ENCODE measurements at places on chromosomes 6 and 20.

DNA sequence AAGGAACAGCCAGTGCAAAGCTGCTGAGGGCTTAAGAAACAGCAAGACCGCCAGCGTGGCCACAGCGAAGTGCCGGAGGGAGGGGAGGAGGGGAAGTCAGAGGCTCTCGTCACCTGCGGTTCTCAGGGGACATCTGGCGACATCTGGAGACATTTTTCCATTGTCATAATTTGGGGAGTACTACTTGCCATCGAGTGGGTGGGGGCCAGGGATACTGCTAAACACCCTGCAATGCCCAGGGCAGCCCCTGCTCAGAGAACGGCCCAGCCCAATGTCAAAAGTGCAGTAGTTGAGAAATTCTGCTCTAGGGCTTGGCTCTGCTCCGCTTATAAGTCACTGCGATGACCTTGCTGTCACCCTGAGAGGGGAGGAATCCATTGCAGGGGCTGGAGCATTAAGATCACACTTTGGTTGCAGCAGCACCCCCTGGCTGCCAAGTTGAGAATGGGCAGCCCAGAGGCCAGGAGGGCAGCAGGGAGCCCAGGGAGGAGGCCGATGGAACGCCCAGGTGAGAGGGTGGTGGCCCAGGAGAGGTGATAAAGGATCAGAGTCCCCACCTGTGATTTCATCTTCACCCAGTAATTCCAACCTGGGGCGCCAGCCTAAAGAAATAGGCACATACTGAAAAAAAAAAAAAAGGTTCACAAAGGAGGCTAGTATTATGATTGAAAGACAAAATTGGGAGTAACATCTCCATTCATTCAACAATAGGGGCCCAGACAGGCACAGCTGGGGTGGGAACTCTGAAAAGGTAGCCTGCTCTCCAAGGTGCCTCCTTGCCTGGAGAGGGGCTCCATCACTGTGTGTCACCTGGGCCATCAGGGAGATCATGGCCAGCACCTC lies 218.2 kb downstream of the BMP7 start:
- DNase-seq = peak; percentile 69

- DNase-seq = no peak
Measured at GRCh38 chr20:50513169-50514034, 3.2 kb downstream of the PTPN1 start.

DNA sequence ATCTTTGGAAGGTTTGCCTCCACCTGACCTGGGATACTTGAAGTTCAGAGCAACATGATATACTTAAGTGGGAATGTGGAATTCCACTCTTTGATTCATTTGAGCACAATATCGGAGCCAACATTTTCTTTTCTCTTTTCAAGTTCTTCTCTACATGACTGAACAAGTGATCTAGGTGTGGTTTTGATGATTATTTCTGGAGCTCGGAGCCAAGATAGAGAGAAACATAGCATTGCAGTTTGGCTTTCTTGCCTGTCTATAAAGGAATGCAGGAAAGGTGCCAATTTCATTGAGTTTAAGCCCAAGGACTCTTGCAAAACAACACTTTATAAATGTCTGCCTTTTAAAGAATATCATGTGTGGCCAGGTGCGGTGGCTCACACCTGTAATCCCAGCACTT lies 124.2 kb upstream of the FAM83B start:
- DNase-seq = no peak

- DNase-seq = no peak
Measured at GRCh38 chr6:6346427-6347023, 26.1 kb upstream of the F13A1 start.

DNA sequence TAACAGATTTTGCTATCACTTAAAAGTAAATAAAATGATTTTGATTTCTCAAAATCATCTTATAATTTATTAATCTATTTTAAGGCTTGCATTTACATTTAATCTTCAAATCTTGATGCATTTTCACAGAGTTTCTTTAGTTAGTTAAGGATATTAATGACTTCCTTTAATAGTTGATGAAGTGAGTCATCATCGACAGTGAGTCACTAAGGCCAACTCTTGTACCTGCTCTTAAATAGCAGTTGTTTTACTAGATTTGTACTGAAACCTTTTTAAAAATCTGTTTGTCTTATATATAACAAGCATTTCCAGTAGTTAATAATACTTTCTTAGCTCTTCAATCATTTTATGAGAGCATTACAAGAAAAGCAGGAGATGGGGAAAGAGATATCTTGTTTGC lies 191.7 kb downstream of the ESR1 start:
- no peak for DNase-seq

DNA sequence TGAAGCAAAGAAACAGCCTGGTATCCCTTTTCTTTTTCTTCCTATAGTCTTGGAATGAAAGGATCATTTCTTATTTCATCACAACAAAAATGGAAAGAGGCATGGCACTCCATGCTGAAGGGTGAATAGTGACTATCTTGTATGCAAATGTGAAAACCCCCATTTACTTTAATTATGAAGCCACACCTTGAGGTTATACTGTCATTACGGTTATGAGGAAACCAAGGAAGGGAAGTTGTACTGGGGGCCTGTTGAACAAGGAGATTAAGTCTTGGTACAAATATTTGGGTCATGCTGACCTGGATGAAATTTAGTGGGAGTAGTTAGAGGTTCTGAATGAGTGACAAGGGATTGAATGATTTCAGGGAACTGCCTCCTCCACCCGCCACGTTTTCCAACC lies 8.7 kb upstream of the STXBP5 start:
- DNase-seq = no peak

- no peak for DNase-seq
Measured at GRCh38 chr20:44496976-44497375, 21.3 kb downstream of the TTPAL start.

DNA sequence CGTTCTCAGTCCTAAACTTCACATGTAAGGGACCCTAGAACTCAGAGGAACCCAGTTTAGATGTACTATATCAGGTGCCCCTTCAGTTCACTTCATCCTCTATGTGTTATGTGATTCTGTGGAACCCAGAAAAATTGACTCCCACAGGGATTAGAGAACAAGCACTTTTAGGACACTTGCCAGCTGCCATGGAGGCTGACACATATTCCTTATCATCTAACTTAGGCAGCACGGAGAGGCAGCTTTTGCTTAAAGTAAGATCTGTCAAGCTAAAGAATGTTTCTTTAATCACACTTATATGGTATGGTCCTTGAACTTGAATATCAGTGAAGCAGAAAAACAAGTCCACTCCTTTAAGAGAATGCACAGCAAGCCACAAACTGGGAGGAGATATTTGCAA lies 701.5 kb upstream of the ID4 start:
- DNase-seq = no peak

- DNase-seq = no peak
Measured at GRCh38 chr6:169707772-169708171, 5.8 kb downstream of the C6orf120 start.

DNA sequence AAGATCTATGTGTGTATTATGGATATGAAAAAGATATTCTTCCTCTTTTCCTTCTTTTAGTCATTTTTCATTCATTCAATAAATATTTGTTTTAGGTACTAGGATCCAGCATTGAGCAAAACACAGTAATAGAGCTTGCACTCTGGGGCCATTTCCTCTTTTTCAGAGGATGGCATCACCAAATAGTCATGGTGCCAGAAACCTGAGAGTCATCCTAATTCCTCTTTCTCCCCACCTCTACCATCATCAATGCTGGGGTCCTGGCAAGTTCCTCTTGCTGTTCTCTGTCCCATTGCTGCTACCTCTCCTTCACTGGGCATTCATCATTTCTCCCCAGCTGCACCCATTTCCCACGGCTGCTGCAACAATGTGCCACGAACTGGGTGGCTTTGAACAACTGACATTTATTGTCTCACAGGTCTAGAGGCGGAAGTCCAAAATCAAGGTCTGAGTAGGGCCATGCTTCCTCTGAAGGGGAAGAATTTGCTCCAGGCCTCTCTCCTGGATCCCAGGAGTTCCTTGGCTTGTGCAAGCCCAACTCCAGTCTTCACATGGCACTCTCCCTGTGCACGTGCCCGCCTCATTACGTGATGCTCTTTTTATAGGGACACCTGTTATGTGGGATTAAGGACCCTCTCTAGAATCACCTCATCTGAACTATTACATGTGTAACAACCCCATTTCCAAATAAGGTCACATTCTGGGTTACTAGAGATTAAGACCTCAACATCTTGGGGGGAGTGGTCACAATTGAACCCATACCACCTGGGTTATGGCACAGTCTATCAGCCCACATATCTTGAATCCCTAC lies 9.5 kb upstream of the IGF2R start:
- DNase-seq = no peak

- no peak for DNase-seq
Measured at GRCh38 chr6:168871642-168872315, 381.9 kb downstream of the THBS2 start.

DNA sequence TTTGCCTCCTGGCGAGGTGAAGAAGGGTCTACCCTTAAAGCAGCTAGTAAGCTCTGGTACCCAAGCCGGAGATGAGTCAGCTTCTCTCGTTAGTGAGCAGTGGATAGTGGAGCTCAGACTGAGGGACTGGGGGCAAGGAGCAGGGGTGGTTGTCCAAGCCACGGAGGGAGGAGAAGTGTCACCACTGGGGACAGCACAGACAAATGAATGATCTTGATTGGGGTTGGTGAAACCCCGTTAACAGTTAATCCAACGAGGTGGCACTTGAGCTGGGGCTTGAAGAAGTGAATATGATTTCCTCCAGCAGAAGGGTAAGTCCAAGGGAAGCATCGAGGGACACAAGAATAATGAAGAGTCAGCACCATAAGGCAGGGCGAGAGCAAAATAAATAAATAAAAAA lies 43.0 kb downstream of the JARID2 start:
- DNase-seq = no peak

DNA sequence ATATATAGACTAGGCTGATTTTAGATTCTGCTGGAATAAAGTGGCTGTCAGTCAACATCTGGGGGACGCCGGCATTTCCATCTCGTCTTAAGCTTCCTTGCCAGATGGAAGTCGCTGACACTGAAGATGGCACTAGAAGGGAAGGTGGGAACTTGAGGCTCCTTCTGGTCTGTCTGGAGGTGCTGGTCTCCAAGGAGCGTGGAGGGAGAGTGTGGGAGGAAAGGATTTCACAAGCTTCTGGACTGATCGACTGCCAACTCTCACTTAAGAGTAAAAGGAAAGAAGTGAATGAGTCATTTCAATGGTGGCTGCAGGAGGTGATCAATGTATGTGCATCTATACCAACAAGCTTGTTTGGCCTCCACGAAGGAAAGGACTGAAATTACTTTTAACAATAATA lies 40.4 kb downstream of the DUSP22 start:
- DNase-seq = no peak

- no peak for DNase-seq
Measured at GRCh38 chr6:40674170-40674569, 87.0 kb upstream of the LRFN2 start.

- no peak for DNase-seq
Measured at GRCh38 chr6:1798303-1798964, 188.7 kb downstream of the FOXC1 start.

- no peak for DNase-seq
Measured at GRCh38 chr20:32325706-32326503, 32.2 kb upstream of the ASXL1 start.

DNA sequence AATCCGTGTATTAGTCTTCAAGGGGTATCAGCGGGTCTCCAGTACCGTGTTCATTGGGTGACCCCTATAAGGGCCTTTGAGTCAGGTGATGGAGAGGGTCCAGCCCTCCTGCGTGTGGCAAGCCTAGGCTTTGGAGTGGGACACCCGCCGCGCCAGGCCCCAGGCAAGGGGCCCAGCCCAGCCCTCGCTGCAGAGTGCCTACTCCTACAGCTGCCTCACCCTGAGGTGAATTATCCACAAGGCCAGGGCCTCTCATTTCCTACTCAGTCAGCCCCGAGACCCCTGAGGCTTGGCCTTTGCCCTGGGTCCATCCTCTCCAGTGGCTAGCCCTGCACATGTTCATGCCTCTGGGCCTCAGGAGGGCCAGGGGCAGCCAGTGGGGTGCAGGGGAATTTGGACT lies 45.1 kb downstream of the TMEM242 start:
- DNase-seq = no peak

DNA sequence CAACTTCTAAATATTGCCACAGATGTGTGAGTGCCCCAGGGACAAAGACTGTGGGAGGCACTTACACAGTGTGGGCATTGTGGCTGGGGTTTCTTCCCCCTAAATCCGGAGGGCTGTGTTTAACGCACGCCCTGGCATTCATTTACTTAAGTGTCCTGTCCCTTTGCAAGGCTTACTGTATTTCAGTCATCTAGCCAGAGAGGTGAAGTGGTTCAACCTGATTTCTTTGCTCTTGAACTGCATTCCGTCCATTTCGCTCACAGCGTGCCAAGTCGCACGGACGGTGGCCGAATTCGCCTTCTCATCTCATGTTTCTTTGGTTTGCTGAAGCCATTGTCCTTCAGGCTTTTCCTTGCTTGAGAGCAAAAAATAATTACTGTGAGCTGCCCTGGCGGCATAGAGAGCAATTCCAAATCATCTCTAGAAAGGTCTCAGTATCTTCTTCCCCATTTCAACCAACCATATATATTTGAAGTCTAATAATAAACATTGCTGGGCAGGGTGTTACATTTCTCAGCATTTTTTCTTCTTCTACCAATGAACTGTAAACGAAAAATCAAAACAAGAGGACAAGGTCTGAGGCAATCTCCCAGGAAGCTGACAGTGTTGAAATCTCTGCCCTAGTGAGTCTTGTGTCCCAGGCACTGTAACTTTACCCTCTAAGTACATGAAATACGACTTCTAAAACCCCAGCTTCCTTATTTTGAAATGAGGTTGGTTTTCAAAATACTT lies 16.9 kb downstream of the SYTL3 start:
- DNase-seq = no peak

DNA sequence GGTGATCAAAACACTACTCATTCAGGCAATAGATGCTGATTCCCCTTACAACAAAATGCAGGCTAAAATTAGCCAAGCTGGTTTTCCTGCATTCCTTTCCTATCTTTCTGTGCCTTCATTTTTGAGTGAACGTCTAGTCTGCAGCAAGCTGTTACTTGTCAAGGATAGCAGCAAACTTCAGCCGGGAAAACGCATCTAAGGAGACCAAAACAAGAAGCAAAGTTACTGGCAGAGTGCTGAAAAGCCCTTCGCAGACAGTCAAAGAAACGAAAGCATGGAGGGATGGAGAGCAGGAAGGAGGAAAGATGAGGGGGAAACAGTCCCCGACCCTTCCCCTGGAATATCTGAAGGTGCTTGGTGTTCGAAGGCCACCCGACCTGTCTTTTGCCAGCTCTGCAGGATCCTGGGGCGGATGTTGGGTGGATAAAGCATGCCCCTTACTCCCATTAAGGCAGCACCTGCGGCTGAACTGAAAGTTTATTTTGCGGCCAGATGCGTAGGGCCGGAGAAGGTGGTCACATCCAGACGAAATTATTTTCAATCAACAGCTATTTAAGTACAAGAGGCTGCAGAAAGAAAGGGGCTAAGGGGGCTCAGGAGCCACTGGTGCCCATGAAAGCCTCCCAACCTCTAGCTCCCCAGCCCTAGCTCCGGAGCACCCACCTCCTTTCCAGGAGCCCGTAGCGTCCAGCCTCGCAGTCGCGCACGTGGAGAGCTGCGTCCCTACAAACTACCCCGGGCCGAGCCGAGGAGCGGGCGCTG lies 538 bp downstream of the FERMT1 start:
- peak; percentile 64 for DNase-seq

DNA sequence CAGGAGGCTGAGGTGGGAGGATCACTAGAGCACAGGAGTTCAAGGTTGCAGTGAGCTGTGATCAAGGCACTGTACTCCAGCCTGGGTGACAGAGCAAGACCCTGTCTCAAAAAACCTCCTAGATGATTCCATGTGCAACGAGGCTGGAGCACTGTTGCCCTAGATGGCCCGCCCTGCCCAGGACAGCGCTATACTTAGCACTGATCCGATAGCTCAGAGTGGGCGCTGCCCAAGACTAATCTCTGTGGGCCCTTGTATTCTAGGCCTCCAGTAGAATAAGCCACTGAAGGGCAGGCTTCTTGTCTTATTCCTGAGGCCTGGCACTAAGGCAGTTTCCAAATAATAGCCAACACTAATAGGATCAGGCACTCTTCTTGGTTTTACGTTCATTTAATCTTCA lies 41.0 kb downstream of the STK35 start:
- no peak for DNase-seq

Measured in eye (tissue), 1 donor.